ENCODE measurements at places on chromosomes 1 and 21.

- no peak for DNase-seq
Measured at GRCh38 chr1:157168015-157168414, 29.8 kb upstream of the ETV3 start.

DNA sequence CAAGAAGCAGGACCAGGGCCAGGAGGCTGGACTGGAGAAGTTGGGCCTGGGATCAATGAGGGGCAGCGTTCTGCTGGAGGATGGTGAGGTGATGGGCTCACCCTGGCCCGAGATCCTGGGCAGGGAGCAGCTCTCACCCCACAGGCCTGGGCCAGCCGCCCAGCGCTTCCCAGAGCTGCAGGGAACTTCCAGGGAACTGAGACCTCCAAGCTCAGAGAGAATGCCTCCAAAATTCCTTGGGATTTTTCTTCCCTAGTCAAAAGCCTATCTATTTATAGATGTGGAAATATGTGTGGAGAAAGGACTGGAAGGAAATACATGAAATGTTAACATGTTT lies 121.2 kb downstream of the SPSB1 start:
- no peak for DNase-seq

DNA sequence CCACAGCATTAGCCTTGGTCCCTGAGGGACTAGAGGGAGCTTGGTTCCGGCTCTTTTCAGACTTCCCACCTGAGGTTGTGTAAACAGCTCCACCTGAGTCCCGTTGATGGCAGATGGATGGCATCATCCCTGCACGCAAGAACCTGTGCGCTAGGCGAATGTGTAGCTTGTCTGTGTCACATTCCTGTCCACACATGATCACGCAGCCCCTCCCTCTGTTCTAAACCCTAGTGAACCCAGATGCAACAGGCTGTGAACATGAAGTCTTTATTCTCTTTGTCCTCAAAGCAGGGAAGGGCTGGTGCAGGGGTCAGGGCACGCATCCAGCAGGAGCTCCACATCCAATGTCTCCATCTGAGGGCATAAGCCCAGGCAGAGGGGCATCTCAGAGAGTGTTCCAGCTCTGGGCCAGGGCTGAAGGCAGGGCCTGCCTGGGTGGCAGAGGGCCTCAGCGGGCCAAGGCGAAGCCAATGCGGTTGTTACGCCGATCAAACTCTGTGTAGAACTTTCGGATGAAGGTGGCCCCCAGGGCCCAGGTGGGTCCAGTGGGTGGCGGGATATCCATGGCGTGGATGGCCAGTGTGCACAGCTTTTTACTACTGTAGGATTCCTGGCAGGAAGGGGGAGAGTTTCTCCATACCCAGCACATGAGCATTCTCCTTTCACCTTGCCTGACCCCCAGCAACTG lies 2.9 kb upstream of the ETNK2 start:
- DNase-seq, result no peak

GRCh38 chr1:38418195-38419030 lies 371.8 kb upstream of the POU3F1 start:
- DNase-seq, result no peak

DNA sequence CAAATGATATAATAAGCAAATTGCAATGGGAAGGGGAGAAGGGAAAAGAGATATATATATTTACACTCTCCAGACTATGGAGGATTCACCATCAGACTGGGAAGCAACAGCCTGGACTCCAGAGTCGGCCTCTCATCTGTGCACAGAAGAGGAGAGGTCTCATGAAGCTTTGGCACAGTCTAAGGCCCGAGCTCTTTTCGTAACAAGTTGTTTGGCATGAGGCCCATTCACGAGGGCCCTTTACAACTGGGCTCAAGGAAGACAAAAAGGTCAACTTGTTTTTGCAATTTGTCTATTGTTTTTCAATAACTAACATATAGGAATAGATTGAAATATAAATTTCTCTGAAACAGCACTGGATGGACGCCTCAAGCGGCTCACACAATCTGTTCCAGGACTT lies 66.7 kb upstream of the AJAP1 start:
- no peak for DNase-seq

GRCh38 chr1:62810420-62811274 lies 26.7 kb downstream of the ATG4C start:
- DNase-seq, result no peak

GRCh38 chr1:176850871-176851270 lies 313.6 kb downstream of the ASTN1 start:
- DNase-seq, result no peak

GRCh38 chr1:3785045-3785444 lies 11.3 kb downstream of the LRRC47 start:
- no peak for DNase-seq

DNA sequence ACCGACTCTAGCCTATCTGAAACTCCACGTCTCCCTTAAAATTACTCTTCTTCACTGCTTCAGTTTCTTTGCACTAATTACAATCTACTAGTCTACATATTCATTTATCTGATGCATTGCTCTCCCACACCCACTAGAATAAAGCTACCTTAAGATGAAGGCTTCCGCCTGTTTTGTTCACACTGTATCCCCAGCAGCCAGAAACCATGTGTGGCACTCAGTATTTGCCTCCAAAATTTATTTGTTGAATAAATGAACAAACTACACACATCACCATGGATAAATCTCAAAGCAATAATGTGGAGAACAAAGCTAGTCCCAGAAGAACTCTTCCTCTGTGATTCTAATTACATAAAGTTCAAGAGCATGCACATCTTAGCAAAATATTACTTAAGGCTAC lies 95.7 kb downstream of the DSCAM start:
- no peak for DNase-seq

GRCh38 chr1:229326601-229327000 lies 16.2 kb downstream of the CCSAP start:
- DNase-seq, result no peak

- DNase-seq, result no peak
Measured at GRCh38 chr1:198201956-198202784, 45.4 kb downstream of the NEK7 start.

DNA sequence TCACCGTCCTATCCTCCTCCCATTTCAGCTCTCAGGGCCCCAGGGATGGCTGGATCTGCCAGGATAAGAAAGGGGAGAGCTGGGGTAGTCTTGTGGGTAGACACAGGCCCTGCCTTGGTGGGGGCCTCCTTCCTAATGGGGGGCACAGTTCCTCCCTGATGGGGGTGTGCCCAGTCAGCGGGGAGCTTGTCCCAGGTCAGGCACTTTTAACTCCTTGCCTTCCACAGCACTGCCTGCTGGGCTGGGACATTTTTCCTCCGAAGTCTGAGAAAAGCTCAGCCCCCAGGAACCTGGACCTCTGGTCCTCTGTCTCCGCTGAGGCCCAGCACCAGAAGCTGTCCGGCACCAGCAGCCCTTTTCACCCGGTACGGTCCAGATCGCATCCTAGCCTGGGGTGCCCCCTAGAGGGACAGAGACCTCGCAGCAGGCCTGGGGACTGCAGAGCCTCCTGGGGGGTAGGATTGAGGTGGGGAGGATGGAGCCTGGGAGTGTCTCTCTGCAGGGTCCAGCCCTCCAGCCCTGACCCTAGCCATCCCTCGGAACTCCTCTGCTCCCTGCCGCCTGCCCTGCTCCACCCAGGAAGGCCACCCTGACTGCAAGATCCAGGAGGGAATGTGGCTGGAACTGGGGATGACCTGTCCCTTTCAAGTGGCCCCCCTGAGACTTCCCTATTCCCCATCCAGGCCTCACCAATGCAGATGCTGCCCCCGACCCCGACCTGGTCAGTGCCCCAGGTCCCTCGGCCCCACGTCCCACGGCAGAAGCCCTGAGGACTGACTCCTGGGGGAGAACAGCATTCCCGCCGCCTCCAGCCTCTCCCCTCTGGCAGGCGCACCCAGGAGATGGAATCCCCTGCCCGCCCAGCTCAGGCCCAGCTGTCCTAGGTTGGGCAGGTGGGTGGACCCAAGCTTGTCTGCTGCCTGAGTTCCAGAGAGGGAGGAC lies 12.0 kb downstream of the MIIP start:
- no peak for DNase-seq

- no peak for DNase-seq
Measured at GRCh38 chr1:229430761-229431283, 3.1 kb downstream of the ACTA1 start.

- no peak for DNase-seq
Measured at GRCh38 chr1:228073857-228074545, 8.5 kb upstream of the ARF1 start.

- no peak for DNase-seq
Measured at GRCh38 chr1:39745016-39745670, 6.5 kb downstream of the PPIE start.

GRCh38 chr1:15948595-15949452 lies 27.1 kb downstream of the ZBTB17 start:
- DNase-seq, result peak; percentile 76

GRCh38 chr1:180951836-180952656 lies 39.3 kb downstream of the KIAA1614 start:
- no peak for DNase-seq

GRCh38 chr1:206735553-206736031 lies 35.0 kb upstream of the IL19 start:
- no peak for DNase-seq

- DNase-seq, result no peak
Measured at GRCh38 chr1:20665726-20666125, 4.6 kb upstream of the DDOST start.

GRCh38 chr1:79326875-79327274 lies 320.3 kb upstream of the ADGRL4 start:
- no peak for DNase-seq

GRCh38 chr1:64472040-64472376 lies 2.1 kb downstream of the CACHD1 start:
- no peak for DNase-seq

DNA sequence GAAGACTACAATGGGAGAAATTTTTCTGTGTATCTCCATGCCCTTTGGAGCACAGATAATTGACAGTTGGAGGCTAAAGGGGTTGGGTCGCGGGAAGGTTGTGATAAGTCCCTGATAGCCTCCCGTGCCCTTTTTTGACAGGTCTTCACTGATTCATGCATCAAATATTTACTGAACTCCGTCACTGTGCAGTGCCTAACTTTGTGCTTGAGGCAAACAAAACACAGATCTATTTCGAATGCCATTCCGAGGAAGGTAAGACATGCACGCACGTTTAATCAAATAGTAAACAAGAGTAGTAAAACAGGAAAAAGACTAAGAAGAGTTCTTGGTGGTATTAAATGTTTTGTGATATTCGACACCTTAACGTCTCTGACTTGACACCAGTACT lies 494 bp upstream of the PIP5K1A start:
- no peak for DNase-seq

DNA sequence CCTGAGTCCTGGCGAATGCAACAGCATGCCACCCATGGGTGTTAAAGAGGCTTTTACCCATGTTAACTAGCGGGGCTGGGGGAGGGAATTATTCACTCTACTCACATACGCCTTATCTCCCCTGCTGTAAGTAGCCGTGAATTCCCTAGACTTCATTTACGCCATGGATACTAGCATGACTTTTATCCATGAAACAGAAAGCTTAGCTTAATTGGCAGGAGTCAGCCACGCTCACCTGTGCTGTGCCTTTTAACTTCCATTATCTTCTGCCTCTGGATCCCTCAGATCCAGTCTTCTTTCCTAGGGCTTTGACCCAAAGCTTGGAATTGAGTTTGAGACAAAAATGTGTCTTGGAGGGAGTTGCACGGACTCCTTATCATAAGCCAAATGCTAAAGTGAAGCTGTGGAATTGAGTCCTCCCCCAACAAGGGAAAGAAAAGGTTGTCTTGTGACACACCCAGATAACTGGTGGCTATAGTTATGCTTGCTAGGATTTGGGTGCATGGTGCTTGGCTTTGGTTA lies 9.7 kb upstream of the NASP start:
- DNase-seq, result no peak

GRCh38 chr1:175423605-175424004 lies 231.0 kb upstream of the KIAA0040 start:
- DNase-seq, result no peak

DNA sequence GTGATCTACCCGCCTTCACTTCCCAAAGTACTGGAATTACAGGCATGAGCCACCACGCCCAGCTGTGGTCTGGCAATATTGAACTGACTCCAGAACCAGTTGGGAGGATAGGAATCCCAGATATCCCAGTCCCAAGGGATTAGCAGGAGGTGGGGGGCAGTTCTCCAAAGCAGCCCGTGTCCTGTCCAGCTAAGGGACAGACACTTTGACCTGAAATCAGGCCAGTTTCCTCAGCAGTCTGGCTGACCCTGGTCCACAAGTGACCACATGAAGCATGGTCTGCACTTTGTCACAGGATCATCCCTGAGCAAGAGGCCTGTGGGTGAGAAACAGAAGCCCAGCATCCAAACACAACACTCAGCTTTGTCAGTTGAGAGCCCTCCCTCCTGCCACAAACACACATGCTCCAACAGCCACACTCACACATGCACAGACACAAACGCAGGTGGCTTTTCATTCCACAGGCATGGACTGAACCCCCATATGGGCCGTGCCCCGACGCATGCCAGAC lies 2.7 kb upstream of the FDPS start:
- DNase-seq, result no peak

DNA sequence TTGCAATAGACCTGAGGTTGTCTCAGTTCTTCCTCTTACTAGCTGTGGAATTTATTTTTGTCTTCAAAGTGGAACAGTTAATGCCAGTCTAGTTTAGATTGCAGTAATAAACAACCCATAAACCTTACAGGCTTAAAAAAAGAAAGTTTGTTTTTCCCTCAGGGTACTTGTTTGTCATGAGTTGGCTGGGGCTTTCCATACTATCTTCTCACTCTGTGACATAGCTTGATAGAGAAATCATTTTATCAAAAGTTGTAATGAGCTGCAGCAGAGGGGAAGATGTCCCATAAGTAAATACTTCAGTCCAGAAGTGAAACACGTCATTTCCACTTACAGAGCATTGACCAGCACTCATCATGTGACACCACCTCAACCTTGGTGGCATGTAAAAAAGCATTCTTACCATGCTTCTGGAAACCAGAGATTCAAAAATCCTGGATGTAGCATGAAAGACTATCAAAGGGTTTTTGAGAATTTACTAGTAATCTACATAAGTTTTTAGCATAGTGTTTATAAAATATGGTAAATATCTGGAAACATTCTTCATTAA lies 62.8 kb upstream of the COL11A1 start:
- DNase-seq, result no peak

DNA sequence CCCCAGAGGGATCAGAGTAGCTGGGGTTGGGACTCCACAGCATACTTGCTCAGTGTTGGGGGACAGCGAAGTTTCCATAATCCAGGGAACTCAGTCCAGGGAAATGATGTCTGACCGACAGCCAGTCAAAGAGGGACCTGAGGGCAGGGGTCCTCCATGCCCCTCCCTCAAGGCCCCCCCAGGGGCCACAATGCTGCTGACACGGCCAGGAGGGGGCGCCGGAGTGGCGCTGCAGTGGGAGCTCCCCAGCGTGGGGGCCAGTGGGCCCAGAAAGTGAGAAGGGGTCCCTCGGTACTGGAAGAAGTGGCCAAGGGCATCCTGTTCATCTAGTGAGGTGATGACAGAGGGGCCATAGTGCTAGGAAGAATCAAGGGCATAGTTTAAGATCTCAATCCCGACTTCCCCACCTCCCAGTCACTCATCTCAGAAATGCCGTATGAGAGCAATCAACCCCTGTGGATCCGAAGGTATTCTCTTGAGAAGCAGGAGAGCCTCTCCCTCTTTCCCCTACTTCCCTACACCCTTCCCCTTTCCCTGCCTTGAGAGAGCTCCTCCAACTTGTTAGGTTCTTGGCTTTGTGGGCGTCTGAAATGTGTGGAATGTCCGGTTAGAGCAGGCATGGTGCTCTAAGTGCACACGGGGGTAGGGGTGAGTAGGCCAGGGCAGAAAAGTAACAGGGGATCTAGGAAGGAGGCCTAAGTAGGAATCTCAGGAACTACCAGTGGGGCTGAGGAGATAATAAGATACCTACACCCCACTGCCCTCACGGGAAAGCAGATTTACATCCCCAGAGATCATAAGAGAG lies 4.1 kb downstream of the NUDT17 start:
- DNase-seq, result peak; percentile 74

All from non-pigmented ciliary epithelial cell (primary cell).